HAP-1 (cell line): ENCODE measurements at places on chromosomes 2 and 18.

DNA sequence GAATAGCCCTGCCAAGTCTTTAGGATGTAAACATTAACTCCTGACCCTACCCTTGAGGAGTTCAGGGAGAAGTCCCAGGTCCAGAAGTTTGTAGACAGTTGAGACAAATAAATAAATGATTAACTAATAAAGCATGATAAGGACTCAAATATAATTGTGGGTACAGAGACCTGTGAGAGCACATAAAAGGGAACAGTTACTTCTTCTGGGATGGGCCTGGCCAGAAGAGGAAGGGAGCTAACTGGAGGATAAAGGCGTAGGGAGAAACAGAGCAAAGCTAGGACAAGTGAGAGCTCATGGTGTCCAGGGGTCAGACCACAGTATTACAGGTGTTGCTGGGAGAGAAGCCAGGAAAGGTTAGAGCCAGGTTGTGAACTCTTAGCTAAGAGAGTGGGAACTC is 3.0 kb downstream of the LCLAT1 start:
- no peak for DNase-seq

GRCh38 chr2:127388423-127389164 is 819 bp upstream of the MAP3K2 start:
- no peak for DNase-seq

- no peak for DNase-seq
Measured at GRCh38 chr18:49400398-49401072, 59.9 kb downstream of the DYM start.

- no peak for DNase-seq
Measured at GRCh38 chr2:241088376-241088775, 13.7 kb downstream of the MTERF4 start.

- DNase-seq, result no peak
Measured at GRCh38 chr18:11872479-11873136, 21.4 kb downstream of the CHMP1B start.

DNA sequence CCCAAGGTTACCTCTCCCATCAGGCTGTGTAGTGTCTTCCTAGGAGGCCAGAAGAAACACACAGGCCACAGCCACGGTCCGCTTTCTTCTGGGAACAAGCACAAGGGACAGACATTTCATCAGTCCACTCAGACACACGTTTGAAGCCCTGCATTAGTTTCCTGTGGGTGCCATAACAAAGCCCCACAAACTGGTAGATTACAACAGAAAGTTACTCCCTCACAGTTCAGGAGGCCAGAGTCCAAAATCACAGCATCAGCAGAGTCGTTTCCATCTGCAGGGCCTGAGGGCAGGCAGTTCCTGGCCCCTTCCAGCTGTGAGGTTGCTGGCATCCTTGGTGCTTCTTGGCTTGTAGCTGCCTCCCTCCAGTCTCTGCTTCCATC is 8.8 kb upstream of the PRLH start:
- DNase-seq, result no peak

- DNase-seq, result no peak
Measured at GRCh38 chr2:212672186-212672585, 133.6 kb upstream of the ERBB4 start.

GRCh38 chr2:156845806-156846558 is 409.8 kb downstream of the GPD2 start:
- DNase-seq, result peak; percentile 81

- DNase-seq, result no peak
Measured at GRCh38 chr18:79448621-79449020, 52.9 kb downstream of the NFATC1 start.
